ENCODE measurements at places on chromosomes 5 and 9.

GRCh38 chr5:88743231-88743834, 139.7 kb downstream of the MEF2C start:
- no peak for DNase-seq

DNA sequence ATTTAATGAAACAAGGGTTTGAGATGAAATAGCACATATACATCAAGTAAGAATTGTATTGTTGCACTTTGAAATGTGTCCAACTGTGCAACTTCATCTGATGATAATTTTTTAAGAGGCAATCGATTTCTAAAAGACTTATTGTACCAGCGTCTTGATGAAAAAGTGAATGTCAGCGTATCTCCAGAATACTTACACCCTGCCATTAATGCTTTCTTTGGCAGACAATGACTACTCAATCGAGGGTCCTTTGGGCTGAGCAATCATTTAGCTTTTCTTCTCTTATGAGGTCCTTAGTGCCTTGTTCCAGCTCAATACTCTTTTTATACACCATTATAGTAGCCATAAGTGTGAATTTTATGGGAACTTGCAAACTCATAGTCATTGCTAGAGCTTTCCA, 4.7 kb downstream of the TLE1 start:
- DNase-seq = no peak

DNA sequence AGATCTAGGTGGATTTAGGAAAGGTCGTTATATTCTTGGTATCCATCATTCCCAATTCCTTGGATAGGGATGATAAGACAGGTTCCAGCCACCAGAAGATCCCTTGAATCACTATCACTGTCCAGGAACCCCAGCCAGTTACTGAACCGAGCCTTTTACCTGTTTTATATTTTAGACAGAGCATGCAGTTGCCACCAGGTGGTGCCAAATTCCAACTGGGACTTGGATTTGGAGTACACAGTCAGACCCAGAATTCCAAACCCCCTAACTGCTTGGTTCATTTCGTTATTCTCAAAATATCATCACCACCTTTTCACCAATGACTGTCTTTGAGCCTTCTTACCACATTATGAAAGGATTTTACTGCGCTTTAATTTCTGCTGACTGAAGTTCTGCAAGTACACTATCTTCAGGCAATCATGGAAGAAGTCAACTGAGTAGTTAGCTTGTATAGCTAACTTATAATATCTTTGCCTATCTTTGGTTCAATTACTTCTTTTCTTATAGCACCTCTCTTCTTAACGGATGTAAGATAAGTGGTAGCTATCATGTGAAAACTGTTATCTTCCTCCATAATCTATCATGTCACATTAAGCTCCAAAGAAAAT, 191.8 kb downstream of the PRR16 start:
- no peak for DNase-seq

DNA sequence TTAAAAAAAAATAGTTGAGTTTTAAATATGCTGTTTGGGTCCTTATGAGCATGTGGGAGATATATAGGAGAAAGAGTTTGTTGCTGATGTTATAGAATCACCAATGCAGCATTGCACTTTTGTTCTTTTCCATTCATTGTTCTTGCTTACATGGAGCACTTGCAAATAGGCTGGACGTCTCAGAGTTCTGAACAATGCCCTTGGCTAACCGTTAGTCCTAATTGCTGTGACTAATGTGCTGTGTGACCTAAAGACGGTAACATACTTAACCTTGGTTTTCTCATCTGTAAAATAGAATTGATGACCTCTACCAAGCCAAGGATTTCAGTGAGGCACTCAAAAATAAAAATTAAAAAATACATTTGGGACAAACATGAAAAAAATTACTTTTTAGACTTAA, 29.8 kb downstream of the PIK3R1 start:
- DNase-seq = no peak

GRCh38 chr5:161431963-161432362, 114.6 kb downstream of the GABRB2 start:
- DNase-seq = no peak

- DNase-seq = no peak
These were observed 17.6 kb upstream of the SHOC1 start for GRCh38 chr9:111812337-111812736.

GRCh38 chr9:97908705-97909104, 13.6 kb downstream of the TRMO start:
- DNase-seq = no peak

DNA sequence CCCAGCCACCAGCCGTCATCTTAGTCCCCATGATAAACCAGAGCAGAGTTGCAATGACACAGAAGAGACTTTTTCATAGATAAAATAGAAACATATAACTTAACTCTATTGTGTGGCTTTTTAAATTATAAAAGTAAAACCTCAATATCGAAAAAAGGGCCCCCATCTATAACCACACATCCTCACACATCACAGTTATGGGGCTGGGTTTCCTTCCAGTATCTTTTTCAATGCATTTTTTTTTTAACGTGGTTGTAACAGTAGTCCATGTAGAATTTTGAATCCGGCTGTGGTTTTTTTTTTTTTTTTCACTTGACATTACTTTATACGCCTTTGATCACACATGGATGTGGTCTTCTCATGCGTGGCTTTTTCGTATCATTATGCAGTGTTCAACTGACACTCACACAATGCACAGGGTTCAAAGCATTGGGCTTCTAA, 77.4 kb downstream of the CFAP77 start:
- no peak for DNase-seq

- DNase-seq = no peak
These were observed 2.6 kb downstream of the RNF44 start for GRCh38 chr5:176534640-176535039.

- no peak for DNase-seq
These were observed 56.8 kb downstream of the PRELID2 start for GRCh38 chr5:145778144-145778900.

DNA sequence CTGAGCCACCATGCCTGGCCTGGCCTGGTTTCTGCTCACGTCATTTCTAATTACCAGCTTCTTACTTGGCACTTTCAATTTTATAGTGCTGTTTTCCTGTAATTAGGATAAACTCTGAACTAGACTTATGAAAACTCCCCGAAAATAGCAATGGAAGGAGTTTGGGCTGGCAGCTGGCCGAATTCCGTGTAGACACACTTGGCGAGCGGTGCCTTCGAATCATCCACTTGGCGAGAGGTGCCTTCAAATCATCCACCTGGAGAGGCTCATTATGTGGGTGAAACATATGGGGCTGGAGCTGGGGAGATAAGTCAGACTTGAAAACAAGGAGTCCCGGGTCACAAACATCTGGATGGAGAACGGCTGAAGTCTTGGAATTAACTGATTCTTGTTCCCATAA, 203.7 kb downstream of the ROR2 start:
- DNase-seq = no peak

GRCh38 chr9:133792721-133793470, 54.7 kb upstream of the SARDH start:
- peak; percentile 8 for DNase-seq

DNA sequence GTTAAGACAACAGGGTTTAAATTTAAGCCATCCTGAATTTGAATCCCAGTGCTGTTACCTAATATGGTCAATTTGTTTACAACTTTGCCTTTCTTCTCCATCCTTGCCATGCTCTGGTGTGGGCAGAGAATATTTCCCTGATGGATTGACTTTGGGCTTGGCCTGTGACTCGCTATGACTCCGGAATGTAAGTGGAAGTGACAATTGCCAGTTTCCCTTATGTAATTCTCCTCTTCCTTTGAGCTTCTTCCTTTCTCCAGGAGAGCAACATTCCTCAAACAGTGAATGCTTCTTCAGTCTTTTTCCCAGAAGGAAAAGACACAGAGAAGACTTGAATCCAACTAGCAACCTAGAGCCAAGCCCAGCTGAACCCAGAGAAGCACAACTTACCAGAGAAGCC, 159.1 kb downstream of the LURAP1L start:
- no peak for DNase-seq

DNA sequence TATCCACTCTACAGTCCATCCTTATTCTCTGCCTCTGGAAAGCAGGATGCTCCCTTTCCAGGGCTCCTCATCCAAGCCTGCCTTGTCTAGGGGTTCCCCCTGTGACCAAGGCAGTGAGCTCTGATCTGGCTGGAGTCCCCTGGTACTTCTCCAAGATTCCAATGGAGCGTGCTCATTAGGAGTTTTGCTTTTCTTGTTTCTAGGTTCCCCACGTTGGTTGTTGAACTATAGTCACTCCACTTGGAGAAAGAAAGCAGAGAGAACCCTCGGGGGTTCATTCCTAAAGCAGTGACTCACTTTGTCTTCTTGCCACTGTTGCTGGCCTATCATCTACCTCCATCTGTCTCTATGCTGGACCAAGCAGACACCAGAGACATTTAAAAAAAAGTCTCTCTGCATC, 192.6 kb downstream of the TLE4 start:
- no peak for DNase-seq

GRCh38 chr5:36422952-36423351, 121.2 kb upstream of the RANBP3L start:
- DNase-seq = no peak

GRCh38 chr9:34190996-34191892, 12.4 kb downstream of the UBAP1 start:
- no peak for DNase-seq

DNA sequence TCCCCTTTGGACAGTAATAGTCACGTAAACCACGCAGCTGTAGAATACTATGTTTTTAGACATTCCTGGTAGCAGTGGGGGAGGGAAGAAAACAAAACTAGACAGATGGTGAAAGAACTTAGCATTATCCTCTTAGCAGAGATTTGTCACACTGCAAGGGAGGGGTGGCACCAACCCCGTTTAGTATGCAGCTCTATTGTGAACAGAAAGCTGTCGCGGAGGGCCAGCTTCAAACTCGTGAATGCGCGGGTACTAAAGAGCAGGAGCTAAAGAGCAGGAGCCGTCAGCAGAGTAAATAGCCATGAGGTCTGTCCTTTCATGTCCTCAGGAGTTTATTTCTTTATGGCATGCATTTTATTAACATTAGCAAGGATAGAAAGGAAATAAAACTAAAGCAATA, 141.9 kb upstream of the SLC12A2 start:
- DNase-seq = no peak

GRCh38 chr5:40614466-40614865, 65.2 kb upstream of the PTGER4 start:
- DNase-seq = no peak
